ENCODE measurements at places on chromosomes 5 and 9.
A peak's percentile ranks its signal among the peaks of the same experiment; 100 is the strongest.

DNA sequence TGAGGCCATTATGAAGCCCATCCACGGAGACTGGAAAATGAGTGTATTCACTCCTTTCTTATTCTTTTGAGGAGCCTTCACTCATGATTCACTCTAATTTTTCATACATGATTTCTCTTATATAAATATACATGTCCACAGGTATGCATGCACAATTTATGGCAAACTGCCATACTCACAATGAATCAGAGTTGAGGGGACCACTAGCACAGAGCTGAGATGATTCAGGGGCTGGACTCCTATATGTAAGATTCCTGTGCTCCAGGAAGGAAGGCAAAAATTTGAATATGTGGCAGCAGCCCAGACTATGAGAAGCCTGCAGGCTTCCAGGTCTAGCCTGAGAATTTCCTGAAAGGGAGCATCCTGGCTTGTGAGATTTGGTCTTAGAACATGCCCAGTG, 484.6 kb downstream of the PRELID2 start:
- DNase-seq, result no peak

DNA sequence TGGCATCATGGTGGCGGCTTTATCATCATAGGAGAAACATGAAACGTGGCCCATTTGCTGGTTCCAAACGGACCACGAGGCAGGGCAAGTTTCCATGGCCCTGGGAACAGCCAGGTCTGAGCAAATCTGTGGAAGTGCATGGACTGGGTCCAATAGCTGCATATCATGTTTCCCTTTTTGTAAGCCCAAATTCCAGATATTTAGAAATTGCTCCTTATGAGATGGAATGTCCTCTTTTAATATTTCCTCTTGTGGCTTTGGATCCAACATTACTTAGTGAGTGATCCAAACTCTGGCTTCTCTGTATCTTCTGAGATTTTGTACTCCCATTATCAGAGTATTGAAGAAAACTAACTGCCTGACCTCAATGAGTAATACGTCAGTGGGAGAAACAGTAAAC, 79.8 kb upstream of the FBXL7 start:
- no peak for DNase-seq

- no peak for DNase-seq
Measured at GRCh38 chr5:2111569-2112105, 228.9 kb upstream of the IRX4 start.

DNA sequence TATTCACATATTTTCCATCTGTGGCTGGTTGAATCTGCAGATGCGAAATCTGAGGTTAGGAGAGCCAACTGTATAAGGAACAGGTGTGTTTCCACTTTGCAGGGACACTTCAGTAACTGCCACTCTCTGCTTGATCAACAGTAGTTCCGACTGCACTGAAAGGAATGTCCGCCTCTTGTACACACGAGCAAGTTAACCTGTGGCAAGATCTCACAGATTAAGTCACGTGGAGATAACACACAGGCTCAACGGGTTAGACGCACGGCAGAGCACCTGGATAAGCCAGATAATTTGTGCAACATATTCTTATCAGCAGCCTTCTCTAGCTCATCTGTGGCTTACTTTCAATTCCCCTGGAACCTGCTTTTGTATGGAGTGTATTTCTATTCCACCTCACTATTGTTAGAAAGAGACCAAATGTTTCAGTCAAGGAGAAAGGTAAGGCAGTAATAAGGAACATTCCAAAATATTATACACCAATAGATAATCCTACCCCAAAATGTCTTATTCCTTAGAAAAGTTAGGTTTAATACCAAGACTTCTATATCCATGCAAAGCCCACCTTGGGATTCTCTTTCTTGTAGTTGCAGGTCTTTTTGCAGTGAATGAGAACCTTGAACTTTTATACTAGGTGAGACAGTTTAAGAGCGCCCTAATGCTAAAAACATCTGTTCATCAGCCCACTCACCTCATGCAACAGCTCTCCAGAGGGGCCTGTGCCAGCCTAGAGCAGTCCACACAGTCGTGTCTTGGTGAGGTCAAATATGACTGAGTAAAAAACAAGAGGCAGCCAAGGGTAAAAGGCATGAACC, 6.5 kb upstream of the C9 start:
- DNase-seq, result no peak

- no peak for DNase-seq
Measured at GRCh38 chr5:17114715-17115599, 102.5 kb upstream of the BASP1 start.

DNA sequence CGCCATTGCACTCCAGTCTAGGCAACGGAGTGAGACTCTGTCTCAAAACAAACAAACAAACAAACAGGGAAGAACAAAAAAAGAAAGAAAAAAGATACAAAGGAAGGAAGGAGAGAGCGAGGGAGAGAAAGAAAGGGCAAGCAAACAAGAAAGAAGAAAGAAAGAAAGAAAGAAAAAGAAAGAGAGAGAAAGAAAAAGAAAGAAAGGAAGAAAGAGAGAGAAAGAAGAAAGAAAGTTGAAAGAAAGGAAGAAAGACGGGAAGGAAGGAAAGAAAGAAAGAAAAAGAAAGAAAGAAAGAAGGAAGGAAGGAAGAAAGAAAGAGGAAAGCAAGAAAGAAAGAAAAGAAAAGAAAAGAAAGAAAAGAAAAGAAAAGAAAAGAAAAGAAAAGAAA, 13.1 kb upstream of the ALDOB start:
- no peak for DNase-seq

DNA sequence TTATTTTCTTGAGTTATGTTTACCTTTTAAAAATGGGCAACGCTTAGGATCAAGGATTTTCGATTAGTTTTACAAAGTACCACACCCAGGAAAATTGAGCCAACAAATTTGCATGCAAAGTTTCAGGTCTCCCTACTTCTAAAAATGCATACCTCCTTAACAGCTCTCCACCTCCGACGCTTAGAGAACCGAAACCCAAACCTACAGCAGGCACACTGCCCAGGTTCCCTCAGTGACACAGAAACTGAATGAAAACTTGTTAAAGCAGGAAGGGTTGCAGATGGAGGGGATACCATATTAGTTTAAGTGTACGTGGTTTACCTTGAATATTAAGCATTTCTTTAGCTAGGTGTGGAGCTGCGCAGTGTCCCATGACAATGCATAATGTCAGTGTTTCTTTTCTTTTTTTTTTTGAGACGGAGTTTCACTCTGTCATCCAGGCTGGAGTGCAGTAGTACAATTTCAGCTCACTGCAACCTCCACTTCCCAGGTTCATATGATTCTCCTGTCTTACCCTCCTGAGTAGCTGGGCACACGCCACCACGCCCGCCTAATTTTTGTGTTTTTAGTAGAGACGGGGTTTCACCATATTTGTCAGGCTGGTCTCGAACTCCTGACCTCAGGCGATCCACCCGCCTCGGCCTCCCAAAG, 1.6 kb upstream of the SUB1 start:
- DNase-seq, result no peak

GRCh38 chr5:103808464-103809106, 246.0 kb upstream of the NUDT12 start:
- DNase-seq, result no peak

DNA sequence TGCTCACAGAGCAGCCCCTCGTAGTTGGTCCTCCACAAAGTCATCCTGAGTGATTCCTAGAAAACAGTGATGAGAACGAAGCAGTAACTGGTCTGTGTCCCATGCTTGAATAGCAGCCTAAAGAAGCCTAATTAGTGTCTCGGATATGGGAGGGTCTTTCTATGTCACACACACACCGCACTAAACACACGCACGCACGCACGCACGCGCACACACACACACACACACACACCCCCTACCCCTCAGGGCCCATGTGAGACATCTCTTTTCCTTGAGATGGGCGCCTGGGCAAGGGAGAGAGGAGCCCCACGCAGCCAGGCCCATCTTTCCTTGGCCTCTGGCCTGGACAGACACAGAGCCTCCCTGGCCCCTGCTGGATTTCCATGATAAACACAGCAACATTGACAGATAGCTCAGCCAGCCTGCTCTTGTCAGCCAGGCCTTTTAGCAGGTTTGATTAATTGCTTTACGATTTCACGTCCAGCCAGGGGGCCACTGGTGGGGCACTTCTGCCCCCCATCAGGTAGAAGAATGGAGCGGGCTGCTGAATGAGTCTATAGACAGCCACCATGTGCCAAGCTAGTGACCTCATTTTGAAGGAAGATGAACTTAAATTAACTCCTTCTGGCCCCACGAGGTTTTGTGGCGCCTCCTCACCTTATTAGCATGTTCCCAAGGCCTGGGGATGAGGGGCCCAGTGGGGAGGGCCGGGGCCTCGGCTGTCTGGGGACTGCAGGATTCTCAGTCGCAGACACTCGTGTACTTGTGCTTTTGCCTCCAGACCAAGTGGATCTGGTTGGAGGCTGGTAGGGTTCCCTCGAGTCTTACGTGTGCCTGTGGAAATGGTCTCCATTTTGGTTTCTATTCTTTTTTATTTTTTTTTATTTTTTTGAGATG, 36.2 kb upstream of the PRDM12 start:
- no peak for DNase-seq

GRCh38 chr5:42057254-42057690, 132.2 kb downstream of the FBXO4 start:
- DNase-seq, result peak; percentile 64

GRCh38 chr9:82208741-82209450, 220.3 kb downstream of the SPATA31D1 start:
- DNase-seq, result no peak

DNA sequence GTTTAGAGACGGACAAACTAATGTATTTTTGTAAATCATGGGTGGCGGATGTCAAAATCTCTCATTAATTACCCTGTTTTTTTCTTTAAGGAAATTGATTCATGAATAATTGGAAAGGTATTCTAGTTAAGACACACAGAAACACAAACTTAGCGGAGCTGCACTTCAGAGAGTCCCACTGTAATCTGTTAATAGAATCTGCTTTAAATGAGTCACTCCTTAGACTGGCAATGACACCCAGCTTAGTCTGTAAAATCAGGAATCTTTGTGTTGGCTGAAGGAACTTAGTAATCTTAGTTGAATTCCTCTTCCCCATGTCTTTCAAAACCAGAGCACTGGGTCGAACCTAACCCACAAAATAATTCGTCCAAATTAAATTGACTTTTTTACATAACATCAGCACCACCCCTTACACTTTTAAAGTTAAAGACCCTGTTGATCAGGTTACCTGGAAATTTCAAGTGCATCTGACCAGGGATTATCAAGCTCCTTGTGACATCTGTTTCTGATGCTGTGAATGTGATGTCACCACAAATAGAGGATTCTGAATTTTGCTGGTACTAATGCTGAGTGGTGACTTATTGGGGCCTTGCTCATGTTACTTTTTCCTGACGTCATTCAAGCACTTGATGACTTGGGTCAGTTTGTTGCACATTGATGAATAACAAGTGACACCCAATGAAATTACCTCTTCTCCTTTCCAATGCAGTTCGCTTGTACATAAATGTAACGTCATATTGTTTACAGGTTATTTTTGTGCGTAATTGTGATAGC, 313.6 kb downstream of the KCTD16 start:
- no peak for DNase-seq

DNA sequence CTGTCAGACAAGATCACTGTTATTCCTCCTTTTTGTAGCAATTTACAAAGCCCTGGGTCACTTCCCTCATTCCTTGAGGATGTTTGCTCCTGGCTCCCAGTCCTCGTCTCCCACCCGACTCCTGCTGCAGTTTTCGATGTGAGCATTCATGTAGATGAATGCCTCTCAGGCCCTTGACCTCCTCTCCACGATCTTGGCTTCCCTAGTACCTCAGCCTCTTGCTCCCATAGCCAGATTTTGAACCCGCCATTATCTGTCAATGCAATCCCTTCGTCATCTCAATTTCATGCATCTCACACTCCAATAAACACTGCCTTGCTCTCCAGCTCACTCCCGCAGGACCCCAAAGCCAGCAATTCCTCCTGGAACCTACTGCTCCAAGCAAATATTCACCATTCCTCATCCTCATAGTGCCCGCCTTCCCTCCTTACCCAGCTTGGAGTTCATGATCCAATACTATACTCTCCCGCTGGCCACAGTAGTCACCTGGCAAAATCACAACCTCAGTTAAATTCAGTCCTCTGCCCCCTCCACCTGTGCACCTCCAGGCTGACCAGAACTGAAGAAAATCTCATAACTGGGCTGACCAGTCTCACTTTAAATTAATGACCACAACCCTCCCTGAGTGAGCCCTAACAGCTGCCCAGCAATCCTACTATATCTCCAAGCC, 35.1 kb upstream of the JADE2 start:
- no peak for DNase-seq

DNA sequence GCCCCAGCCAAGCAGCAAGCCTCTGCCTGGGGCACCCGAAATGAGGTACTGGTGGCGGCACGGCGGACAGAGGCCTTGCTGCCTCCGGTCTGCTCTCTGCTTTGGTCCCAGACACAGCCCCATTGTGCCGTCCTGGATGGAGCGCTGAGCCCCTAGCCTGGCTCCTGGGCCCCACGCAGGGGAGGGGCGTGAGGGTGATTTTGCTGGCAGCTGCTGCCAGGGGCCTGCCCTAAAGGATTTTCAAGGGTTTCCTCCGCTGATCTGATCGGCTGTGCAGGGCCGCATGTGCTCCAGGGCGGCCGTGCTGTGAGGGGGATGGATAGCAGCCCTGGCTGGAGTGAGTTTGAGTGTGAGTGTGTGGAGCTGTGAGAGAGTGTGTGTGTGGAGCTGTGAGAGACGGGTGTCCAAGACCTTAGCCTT, 1.3 kb downstream of the GPSM1 start:
- no peak for DNase-seq

GRCh38 chr5:133398646-133399101, 213.7 kb downstream of the FSTL4 start:
- DNase-seq, result peak; percentile 45

DNA sequence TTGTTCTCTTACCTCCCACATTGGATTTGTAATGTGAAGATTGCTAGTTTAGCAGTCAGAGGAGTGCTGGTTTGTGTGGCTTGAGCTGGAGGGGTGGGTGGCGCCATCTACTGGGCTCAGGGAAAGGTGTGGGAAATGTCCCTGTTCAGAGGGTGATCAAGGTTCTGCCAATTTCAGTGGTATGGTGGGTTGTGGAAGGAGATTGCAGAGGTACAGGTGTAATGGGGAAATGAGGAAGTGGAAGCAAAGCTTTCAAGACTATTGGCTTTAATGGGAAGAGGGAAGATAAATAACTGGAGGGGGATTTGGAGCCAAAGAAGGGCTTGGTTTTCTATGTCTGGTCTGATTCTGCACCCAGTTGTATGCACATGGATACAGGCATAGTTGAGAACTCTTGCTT, 76.4 kb downstream of the OSMR start:
- DNase-seq, result peak; percentile 58

GRCh38 chr5:132070460-132071337, 2.9 kb upstream of the CSF2 start:
- DNase-seq, result no peak

DNA sequence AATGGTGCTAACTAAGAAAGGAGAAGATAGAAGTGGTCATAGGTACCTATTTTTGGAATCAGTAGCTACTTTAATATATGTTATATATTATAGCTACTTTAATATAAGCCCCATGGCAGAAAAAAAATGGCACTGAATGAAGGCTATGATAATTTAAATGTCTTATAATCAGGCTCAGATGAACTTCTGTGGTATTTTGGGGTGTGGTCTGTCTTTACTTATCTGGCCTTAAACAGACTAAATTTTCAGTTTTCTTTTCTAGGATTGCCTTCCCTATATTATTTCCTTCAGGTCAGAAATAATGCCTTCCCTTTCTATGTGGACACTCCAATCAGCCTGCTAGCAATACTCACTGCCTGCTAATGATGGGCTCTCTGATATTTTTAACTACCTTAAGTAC, 292.3 kb downstream of the SLF1 start:
- no peak for DNase-seq

GRCh38 chr5:152388610-152389009, 16.5 kb downstream of the NMUR2 start:
- no peak for DNase-seq
